ENCODE measurements at places on chromosomes 7 and 10. TPM values are rescaled to one million over a fixed set of nuclear protein-coding genes. Genes with fewer than 3 reads are reported as not detected.

The ATAD1 gene
- 33.1 TPM for total RNA-seq

DNA sequence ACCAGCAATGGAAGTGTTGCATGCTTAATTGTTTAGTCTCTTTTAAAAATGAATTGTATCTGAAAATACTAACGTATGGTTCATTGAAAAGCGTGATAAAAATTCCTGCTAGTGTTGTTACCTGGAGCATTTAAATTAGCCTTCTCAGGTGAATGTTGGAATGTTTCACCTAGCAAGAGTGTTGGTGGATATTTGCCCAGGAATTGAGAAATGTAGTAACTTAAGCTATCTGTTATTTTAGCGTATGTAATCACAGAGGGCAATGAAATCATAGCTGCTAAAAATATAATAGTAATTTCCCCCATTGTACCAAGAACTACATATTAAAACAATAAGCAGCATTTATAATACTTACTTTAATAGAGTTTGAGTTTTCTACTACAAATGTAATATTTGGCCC is 166.1 kb upstream of the KIAA1217 start:
- DNase-seq: no peak

GRCh38 chr7:39413636-39414223 is 152.5 kb upstream of the YAE1 start:
- no peak for DNase-seq

DNA sequence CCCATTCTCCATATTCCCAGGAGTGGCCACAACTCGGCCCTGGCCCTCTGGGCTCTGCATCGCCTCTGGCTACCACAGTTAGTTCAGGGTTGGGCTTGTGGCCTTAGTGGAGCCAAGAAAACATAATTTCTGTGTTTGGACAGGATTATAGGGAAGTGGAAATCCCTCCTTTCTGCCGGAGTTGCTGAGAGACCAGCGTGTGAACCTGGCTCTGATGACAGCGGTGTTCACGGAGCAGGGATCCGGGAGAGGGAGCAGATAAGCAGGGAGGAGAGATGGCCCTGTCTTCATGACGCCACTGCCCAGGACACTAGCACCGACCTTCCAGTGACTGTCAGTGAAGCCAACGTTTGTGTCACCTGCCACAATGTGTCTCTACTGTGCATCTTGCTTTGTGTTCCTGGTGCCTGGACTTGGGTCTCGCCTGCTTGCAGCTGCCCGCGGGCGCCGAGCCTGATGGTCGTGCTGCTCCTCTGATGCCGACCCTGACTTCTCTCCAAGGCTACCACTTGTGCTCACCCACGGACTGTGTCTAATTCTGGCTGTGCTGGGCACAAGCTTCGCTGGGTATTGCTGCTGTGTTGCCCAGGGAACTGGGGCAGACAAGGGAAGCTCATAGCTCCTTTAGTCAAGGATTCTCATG is 67.0 kb upstream of the VIPR2 start:
- no peak for DNase-seq

GRCh38 chr10:80283119-80283518 is 6.3 kb downstream of the MAT1A start:
- DNase-seq: no peak

DNA sequence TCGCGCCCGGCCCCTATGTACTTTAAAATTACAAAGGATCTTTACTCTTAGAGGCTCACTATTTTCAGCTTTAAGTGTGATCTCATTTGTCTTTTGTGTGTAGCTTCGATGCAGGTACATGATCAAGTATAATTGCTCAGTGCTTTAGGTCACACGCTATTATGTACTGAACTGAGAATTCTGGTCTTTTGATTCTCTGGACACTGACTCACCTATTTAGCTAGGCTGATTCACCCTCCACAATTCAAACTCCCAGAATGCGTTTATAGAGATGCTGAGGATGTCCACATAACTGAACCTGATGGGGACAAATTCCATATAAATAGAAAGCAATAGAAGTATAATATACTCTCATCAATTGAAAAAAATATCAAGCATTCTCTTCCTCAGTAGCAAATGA is 57.8 kb downstream of the PRKCQ start:
- DNase-seq: no peak

The CTAGE15 gene
- 1.2 TPM for total RNA-seq

- no peak for DNase-seq
Observed at GRCh38 chr10:3893901-3894563, 109.0 kb upstream of the KLF6 start.

- DNase-seq: no peak
Observed at GRCh38 chr7:17912536-17913235, 27.6 kb downstream of the SNX13 start.

The LRRC17 gene
- total RNA-seq: 0.69 TPM

DNA sequence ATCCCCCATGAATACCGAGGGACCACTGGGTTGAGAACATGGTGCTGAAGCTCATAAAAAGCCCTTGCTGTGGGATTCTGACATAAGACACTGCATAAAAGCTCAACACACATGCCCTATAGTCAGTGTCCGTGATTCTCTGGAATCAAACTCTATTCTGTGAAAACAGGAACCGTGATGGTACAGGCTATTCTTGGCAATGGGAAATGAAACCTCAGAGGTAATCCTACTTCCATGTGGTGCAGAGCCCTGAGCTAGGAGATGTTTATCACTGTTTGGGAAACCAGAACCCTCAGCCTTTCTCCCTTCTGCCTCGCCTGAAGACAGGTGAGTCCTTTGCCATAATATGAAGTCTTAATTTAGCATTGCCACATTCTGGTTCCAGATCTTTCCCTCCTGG is 80.8 kb upstream of the PRSS1 start:
- no peak for DNase-seq

DNA sequence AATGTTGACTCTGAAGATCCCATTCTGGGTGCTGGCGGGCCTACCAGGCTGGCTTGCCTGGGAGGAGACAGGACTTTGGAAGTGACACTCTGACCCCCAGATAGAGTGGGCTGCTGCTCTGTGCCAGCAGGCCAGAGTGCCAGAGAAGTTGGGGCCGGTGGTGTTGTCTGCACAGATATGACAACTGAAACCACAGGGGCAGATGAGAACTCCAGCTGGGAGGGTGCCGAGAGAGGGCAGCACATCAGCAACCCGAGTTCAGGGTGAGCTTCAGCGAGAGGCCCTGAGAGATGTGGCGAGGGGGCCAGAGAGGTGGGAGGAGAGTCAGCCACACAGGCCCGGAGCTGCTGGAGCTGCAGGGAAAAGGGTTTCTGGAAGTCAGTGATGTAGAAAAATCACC is 193.2 kb upstream of the MGMT start:
- no peak for DNase-seq

DNA sequence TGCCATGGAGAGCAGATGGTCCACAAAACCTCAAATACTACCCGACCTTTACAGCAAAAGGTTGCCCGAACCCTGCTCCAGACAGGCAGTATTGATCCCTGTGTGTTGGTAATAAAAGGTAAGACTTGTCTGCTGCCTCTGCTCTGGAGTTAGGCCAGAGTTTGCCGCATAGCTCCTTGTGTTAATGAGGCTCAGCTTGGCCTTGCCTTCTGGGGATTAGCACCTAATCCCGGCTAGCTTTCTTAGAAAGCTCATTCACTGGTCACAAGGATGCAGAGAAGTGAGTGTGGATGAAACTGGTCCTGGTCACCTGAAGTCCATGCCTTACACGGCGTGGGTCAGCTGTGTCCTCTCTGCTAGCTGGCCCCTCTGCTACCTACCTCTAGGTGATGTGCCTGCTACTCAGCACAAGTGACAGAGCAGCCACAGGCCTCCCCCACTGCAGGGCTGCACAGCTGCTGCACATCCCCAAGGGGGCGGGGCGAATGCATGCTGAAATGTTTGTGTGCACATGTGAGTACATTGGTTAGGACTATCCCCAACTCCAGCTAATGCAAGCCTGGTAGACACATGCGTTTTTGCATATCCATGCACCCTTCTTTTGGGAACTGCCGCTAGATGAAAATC is 31.7 kb upstream of the SYPL1 start:
- no peak for DNase-seq

The GTF2IRD2 gene
- 10.4 TPM for total RNA-seq

DNA sequence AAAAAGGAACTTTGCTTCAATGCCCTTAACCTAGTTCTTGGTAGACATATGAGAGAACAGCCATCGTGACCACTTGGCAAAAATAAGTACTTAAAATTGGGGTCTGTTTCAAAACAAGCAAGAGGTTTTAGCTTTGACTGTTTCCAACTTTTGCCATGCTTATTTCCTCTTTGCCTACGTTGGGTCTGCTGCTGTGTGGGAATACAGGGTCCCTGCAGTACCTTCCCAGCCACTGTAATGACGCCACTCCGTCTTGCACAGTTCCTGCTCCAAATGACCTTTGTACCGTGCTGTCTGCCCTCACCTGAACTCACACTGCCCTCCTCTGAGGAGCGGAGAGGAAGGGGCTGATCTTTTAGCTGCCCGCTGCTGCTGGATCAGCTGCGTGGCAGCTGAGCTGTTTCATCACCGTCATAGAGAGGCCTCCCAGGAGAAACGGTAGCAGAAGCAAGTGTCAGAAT is 133.1 kb downstream of the MAPK8 start:
- no peak for DNase-seq

DNA sequence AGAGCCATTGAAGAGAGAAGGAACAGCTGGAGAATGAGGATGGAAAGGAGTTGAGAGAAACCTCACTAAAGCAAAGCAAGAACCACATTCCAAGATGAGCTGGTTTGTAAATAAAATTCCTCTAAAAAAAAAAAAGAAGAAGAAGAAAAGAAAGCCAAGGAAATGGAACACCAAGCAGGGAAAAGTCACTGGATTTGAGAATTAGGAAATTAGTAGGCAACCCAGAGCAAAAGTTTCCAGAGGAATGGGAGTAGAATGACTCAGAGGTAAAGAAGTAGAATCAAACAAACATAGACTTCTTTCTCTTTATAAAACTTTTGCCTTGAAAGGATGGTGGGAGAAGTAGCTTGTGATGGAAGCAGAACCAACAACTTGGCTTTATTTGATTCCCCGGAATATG is 3.9 kb downstream of the CH25H start:
- DNase-seq: no peak

DNA sequence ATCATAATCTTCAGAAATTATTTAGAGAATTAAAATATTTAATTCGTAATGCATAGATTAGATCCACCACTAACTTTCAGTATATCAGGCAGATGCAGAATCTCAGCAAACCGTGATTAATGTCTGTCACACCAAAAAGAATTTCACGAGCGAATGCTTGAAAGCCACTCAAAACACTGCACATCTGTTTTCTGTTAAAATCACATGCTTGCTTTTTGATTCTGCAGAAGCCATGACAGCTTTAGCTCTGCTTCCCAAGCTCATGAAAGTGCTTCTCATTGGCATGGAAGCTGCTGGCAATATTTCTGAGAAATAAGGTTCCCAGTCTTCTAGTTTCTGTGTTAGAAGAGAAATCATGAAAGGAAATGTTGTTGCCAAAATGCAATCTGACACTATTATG is 837.8 kb upstream of the LRRN3 start:
- no peak for DNase-seq

GRCh38 chr7:6271694-6272440 is 557 bp downstream of the CYTH3 start:
- no peak for DNase-seq

The DEPP1 gene
- total RNA-seq: 0.44 TPM

DNA sequence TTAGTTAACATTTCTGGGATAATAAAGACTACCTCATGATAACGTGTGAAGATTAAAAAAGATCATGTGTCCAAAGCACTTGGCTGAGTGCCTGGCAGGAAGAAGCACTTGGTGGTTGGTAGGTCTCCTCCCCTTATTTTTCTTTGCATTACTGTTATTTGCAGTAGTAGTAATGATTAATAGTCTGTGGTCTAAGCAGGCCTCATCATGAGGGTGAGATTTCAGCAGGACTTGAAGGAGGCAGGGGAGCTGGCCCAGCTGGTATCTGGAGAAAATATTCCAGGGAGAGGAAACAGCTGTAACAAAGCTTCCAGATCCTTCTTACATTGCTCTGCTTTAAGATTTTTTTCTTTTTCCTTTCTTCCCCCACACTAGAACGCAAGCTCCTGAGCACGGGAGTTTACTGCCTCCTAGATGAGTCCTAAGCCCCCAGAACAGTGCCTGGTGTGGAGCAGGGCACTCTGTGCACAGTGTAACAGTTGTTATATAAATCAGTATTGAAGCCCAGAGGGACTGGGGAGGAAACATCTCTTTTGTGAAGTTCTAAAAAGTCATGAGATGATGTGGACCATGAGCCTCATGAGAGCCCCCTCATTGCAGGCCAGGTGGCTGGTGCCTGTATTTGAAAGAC is 31.1 kb upstream of the RHEB start:
- no peak for DNase-seq

The STEAP1B gene
- not detected for total RNA-seq

The ABCB4 gene
- not detected for total RNA-seq

DNA sequence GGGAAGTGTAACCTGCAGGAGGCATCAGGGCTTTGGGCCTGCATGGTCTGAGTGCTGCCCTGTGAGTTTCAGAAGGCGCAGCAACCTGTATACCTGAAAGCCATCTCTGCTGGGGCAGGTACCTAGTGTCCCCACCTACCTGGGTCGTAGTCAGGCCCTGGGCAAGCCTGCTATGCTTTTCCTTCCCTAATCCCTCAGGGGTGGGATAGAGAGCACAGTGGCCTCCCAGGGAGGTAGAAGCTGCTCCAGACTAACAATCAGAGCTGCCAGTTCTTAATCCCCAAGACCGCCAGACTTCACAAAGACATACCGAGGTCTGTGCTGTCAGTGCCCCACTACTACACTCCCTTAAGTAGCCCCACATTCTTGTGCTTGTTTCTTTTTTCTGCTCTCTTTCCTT is 52.0 kb downstream of the PTEN start:
- DNase-seq: no peak

DNA sequence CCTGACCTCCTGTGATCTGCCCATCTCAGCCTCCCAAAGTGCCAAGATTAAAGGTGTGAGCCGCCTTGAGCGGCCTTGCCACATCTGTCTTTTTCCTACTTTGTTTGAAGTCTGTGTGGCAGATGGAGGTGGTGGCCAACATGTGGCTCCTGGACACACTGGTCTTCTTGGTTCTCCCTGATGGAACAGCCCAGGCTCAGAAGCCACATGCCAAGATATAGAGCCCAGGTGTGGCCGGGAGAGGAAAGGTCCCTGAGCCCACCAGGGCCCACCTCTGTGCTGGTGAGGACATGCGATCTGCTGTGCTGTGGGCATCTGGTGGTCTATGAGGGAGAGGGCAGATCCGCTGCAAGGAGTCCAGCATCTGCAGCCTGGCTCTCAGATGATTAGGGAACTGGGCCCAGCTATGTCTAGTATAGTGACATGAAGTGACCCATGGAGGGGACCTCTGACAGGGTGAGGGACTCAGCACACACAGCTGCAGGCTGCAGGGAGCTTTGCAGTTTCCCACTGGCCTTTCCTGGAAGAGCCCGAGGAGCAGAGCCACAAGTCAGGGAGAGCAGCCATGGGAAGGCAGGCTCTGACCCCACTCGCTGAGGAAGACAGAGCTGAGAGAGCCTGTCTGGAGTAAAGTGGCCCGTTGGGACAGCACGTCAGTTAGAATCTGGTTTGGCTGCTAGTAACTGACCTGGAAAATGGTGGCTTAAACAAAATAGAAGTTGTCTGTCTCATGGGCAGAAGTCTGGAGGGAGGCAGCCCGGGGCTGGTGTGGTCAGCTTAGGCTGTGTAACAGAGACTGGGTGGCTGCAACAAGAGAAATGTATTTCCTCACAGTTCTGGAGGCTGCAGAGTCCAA is 25.9 kb downstream of the ADCY1 start:
- no peak for DNase-seq

The AOC1 gene
- total RNA-seq: not detected

The ELAPOR2 gene
- 20.3 TPM for total RNA-seq

All from CD4-positive, CD25-positive, alpha-beta regulatory T cell (primary cell).